Fibroblast of skin of left quadriceps (primary cell): ENCODE measurements at places on chromosomes 7 and 10.

- DNase-seq = no peak
Observed at GRCh38 chr10:35462491-35462934, 126.2 kb downstream of the CCNY start.

DNA sequence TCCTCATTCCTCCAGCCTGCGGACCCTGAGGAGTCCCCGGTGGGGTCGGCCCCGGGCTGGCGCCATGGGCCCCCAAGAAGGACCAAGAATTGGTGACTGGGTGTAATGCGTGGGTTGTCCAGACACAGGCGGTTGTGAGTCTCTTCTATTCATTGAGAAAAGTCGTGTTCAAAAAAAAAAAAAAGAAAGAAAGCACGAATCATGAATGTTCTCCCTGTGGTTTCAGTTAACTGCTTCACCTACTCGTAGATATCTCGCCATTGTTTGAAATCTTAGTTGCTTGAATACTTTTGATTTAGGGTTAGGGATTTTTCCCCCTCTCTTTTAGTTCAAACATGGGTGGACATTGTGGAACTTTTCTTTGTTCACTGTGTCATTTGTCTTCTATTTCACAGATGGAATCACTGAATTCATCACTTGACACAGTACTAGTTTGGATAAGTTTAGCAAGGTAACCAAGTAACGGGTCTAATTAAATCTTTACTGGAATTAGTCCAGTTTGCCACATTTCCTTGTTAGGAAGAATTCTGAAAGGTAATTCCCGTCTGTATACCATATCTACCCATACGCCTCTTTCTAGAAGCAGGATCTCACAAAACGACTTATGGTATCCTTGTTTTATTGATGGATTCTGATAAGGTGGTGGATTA is 775 bp downstream of the STARD3NL start:
- no peak for DNase-seq

- no peak for DNase-seq
Observed at GRCh38 chr10:18450298-18450697, 201.1 kb downstream of the NSUN6 start.

- no peak for DNase-seq
Observed at GRCh38 chr7:69654381-69654780, 56.1 kb downstream of the AUTS2 start.

GRCh38 chr7:68393051-68393450 is 1205.2 kb upstream of the AUTS2 start:
- DNase-seq = no peak

DNA sequence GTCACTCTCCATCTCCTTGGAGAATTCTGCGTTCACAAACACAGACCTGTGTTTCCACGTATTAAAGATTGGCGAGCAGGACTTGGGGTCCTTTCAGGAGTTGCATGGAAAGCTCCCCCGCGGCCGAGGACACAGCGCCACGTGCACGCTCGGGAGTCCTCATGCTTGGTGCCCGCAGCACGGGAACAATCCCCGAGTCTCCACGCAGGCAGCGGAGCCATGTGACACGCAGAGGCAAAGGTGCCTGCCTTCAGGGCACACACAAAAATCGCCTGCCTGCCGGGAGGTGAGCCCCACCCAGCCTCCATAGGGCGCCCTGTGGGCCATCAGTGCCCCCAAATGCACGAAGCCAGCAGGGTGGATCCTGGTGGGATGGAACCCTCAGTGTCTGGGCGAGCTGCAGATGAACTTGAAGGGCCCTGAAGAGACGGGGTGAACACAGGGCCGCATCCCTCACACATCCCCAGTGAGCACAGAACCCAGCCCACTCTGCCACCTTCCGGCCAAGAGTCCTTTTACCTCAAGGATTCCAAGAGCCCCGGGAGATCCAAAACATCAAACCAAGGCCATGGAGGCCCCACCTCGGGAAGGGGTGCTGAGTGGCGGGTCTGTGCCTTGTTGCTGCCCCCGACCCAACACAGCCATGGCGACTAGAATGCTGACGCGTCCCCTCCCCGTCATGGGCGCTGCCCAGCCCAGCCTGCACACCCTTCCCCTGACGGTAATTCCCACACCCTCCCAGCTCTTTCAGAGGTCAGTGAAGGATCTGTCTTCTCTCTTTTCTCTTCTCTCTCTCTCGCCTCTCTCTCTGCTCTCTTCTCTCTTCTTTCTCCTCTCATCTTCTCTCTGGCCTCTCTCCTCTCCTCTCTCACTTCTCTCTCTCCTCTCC is 55.9 kb downstream of the CFAP46 start:
- DNase-seq = no peak

DNA sequence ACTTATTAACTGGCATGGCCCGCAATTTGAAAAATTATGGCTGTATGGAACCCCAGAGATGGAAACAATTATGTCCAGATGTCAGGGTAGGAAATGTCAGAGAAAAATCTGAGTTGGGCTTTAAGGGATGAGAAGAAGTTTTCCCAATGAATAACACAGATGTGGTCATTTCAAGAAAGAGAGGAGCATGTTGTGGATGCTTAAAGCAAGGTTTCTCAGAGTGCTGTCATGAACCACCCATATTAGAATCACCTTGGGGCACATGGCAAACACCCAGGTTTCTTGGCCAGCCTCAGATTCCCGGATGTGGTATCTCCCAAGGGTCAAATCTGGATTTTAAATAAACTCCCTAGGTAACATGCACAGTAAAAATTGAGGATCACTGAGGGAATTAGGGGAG is 43.6 kb downstream of the LAMB4 start:
- no peak for DNase-seq

DNA sequence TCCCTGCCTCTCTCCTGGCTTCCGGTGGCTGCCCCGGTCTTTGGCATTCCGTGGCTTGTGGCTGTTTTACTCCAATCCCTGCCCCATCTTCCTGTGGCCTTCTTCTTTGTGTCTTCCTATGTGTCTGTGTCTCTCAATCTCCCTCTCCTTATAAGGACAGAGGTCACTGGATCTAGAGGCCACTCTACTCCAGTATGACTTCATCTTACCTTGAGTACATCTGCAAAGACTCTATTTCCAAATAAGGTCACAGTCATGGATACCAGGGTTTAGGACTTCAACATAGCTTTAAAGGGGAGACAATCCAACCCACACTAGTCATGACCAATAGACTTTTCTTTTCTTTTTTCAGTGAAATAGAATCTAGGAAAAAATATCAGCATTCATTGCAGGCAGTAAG is 153.3 kb upstream of the INSYN2A start:
- DNase-seq = no peak

DNA sequence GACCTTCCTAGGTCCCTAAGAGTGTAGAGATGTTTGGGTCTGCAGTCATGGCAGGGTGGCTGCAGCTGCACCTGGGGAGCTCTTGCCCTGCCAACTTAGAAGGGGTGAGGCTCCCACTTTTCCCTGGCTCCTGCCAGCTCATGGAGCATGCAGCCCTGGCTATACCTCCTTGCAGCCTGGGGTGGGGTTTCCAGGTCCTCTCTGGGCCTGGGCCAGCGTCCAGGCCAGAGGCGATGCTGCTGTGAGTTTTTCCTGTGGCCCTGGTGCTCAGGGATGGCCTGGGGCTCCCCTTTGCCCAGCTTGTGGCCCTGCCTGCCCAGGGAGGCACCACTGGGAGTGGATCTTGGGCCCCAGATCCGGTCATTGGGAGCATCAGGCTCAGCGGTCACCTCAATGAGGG is 109.8 kb upstream of the FAM180A start:
- DNase-seq = no peak
